A673 (cell line): ENCODE measurements at places on chromosomes 7 and 10.
A peak's percentile ranks its signal among the peaks of the same experiment; 100 is the strongest.

DNA sequence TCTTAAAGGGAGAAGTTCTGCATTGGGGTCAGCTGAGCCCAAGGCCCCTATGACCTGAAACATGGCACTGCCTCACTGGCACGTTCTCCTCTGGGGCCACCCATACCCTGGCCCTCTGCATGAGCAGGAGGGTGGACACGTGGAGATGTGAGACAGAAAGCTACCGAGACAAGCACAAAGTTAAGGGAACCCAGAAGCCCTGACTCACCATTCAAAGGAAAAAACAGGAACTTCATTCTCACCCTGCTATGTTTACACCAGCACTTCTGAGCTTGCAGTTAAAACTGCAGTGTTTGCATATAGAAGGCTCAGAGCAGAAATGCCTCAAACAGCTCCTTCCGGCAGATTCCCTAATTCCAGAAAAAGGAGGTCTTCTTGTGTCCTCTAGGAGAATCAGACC is 41.7 kb downstream of the DENND11 start:
- peaks cover 4% of the 10 kb centered on the region for H3K36me3 ChIP-seq
- H3K4me1 ChIP-seq = no peaks in the 10 kb centered on the region
- DNase-seq = no peak
- no peaks in the 10 kb centered on the region for H3K27me3 ChIP-seq
- H3K27ac ChIP-seq = no peak overlapping the region

- no peaks in the 10 kb centered on the region for H3K36me3 ChIP-seq
- peaks cover 46% of the 10 kb centered on the region for H3K27me3 ChIP-seq
- no peak overlapping the region for H3K4me3 ChIP-seq
- no peak overlapping the region for H3K27ac ChIP-seq
- H3K4me1 ChIP-seq = no peaks in the 10 kb centered on the region
Measured at GRCh38 chr7:26592011-26592410, 272.4 kb downstream of the SKAP2 start.

DNA sequence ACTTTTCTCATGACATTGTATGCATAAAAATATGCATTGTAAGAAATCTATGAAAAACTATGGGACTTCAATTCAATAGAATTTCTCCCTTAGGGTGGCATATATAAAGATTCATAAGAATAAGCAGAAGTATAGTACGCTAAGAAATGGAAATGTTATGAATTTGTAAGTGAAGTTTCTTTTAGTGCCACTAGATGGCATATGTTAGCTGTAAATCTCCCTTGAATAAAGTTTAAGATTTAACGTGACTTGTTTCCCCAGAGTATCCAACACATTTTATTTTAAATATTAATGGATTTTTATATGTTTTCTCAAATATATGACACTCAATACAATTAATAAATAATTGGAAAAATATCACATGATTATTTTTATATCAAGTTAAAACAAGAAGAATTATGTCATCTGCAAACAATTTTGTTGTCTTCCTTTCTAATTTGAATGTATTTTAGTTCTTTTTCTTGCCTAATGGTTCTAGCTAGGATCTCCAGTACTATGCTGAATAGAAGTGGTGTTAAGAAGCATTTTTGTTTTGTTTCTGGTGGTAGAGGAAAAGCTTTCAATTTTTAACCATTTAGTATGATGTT is 287.2 kb downstream of the HGF start:
- H3K27me3 ChIP-seq = no peaks in the 10 kb centered on the region
- no peak overlapping the region for H3K4me3 ChIP-seq
- DNase-seq = peak; percentile 46
- no peaks in the 10 kb centered on the region for H3K36me3 ChIP-seq

GRCh38 chr7:73613954-73614735 is 10.2 kb downstream of the MLXIPL start:
- H3K27me3 ChIP-seq = no peaks in the 10 kb centered on the region
- no peak overlapping the region for H3K4me3 ChIP-seq
- no peaks in the 10 kb centered on the region for H3K4me1 ChIP-seq

- H3K27me3 ChIP-seq = no peaks in the 10 kb centered on the region
- H3K27ac ChIP-seq = no peak overlapping the region
- H3K4me3 ChIP-seq = no peak overlapping the region
- H3K36me3 ChIP-seq = no peaks in the 10 kb centered on the region
- no peaks in the 10 kb centered on the region for H3K4me1 ChIP-seq
- peak; percentile 76 for DNase-seq
Measured at GRCh38 chr7:136009488-136010079, 32.4 kb upstream of the MTPN start.
